ENCODE measurements at places on chromosomes 3 and 15. TPM values are rescaled to one million over a fixed set of nuclear protein-coding genes. Genes with fewer than 3 reads are reported as not detected.
A peak's percentile ranks its signal among the peaks of the same experiment; 100 is the strongest.

DNA sequence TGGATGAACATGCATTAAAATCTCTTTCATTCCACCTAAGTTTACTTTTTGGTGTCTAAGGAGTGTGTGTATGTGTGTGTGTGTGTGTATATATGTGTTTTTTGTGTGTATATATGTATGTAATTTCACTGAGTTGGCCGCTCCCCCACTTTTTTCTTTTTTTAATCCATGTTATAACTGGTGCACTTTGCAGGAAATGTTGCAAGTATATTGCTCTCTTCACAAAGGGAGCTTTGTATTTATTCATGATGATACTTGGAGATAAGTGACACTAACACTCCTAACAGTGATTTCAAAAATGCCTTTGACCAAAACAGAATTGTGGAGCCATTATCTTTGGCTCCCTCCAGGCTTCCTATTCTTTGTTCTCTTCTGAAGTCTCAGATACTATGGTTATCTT lies 95.8 kb downstream of the FNDC3B start:
- DNase-seq: peak; percentile 68

The MAP1A gene
- total RNA-seq: 0.87 TPM

- DNase-seq: no peak
These were observed 90.4 kb downstream of the MB21D2 start for GRCh38 chr3:192827208-192827607.

The KPNA1 gene
- 34.8 TPM for total RNA-seq

DNA sequence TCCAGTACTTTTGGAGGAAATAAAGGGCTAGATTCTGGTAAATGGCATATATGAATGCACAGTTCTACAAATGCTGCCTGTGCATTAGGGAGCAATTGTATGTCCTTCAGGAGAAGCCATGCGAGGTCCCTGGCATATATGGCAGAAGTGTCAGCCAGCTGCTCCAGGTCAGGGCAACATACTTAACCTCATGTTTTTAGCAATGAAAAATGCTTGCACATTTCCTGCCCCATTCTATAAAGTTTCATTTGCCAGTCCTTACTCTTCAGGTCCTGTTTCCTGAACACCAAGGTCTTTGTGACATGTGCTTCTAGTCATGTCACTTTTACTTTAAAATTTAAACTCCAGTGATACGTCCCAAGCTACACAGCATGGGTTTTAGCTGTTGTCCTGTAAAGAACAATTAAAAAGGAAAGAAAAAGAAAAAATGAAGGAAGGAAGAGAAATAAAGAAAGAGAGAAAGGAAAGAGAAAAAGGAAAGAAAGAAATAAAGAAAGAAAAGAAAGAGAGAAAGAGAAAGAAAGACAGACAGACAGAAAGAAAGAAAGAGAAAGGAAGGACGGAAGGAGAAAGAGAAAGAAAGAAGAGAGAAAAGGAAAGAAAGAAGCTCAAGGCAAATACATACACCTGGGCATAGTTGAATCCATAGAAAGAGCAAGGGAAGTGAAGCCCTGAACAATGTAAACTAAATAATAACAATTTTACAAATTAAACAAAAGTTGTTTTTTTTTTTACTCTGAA lies 20.1 kb upstream of the PTX3 start:
- DNase-seq: no peak

DNA sequence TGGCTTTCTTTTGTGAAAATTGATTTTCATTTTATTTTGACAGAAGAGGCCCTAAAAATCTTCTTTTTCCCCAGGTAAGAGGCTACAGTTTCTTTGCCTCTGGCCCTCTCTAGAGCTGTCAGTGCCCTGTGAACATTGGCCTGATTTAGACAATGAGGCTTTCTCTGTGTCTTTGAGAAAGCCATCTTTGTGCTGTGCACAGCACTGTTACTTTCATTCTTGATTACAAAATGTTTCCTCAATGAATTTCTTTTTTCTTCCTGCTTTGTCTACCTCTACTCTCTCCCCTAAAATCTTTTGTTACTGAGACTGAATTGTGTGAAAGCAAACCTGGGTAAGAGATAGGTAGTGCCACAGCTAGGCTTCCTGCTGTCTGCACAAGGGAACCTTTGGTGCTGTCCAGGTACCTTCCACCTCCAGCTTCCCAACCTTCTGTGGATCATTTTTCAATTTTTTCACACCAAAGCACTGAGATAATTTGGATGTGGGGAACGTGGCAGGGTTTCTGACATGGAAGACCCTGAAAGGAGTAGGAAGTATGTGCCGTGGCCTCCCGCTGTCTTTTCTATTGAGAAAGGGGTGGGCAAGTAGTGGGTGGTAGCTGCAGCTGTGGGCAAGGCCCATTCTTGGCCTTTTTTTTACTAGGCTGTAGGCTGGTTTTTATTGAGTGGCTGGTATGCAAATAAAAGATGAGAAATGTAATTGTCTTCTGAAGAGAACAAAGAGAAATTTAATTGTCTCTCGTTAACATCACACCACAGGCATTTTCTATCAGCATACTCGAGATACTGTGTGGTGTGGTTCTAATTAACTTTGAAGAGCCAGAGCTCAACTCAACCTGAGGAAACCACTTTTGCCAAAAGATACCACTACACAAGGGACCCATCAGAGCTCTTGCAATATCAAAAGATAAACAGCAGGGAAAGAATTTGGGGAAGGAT lies 21.0 kb downstream of the RAB8B start:
- DNase-seq: peak; percentile 58
